ENCODE measurements at places on chromosomes 6 and 20.

DNA sequence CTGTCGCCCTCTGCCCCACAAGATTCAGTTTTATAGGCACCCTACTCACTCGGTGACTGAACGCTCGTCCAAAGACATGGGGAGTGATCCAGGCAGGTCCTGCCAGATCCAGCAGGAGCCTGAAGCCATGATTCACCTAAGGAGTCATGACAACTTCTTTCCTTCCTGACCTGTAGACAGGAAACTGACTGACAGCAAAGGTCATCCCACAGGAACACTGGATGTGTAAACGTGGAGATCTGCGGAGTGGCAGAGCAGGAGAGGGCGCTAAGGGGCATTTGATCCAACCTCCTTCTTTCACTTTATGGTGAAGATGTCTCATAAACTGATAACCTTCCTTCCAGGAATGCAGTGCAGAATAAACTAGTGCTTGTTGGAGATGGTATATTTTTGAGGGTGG lies 192.2 kb downstream of the GJA10 start:
- no peak for DNase-seq

DNA sequence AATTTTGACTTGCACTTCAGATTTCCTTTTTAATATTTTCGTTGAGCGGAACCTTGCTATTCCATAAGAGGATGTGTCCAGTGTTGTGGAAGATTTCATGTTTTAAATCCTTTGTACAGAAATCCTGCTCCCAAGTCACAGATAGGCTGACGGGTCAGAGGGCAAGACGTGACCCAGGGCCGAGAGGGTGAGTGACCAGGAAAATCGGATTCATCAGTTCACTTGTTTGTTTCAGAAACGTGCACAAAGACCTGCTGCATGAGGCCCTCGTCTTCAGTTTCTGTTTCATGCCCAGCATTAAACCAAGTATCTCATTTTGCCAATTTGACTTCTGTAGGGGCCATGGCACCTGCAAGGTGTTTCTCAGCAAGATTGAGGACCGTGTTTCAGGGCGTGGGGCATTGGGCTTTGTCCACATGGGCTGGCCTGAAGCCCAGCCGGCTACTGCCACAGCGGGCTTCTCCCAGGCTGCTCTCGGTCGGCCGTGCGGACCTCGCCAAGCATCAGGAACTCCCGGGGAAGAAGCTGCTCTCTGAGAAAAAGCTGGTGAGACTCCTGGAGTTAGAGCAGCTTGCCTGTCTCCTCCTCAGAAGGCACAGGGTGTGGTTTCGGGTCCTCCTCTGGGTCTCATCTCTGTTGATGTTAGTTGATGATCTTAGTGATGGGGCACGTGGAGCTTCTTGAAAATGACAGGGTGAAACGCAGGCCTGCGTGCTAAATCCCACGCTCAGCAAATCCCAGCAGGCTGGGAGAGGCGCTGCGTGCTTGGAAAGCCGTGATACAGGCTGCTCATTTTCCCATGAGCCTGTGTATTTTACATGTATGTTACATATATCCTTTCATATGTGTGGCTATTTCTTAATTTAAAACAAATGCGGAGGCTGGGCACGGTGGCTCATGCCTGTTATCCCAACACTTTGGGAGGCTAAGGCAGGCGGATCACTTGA lies 10.5 kb downstream of the MTG2 start:
- no peak for DNase-seq

- no peak for DNase-seq
These were observed 56.5 kb downstream of the QRSL1 start for GRCh38 chr6:106685833-106686232.

DNA sequence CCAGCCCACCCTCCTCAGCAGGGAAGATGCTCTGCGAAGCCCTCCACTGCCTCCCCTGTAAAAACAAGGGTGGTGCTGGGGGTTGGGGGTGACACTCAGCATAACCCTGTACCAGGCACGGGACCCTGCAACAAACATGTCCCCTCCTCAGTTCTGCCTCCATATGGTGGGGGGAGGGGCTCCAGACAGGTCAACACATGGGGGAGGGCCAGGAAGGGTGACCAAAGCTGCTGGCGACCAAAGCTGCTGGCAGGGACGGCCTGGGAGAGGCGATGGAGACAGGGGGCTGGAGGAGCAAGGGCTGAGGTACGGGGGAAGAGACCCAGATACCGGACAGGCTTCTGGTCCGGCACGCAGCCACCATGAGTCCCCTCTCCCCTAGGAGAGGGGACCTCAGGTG lies 123.2 kb downstream of the TAF4 start:
- DNase-seq, result no peak

DNA sequence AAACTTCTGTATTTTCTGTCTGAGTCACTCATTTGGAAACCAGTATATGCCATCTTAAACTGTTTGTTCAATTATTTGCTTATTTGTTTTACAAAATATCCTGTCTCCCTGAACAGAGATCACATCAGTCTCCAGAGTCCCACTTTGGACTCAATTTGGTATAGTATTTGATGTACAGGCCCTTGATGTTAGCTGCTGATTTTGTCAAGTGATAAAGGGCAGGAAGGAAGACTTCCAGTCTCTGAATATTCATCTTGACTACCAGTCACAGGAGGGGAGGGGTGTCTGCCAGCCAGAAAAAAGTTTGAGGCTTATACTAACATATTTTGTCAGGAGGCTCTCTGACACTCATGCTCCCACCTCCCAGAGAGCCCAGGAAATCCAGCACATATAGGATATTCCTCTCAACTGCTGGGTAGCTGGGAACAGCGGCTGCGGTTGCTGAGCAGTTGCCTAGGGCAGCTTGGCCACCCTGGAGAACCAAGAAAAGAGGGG lies 376.8 kb upstream of the RUNX2 start:
- no peak for DNase-seq

DNA sequence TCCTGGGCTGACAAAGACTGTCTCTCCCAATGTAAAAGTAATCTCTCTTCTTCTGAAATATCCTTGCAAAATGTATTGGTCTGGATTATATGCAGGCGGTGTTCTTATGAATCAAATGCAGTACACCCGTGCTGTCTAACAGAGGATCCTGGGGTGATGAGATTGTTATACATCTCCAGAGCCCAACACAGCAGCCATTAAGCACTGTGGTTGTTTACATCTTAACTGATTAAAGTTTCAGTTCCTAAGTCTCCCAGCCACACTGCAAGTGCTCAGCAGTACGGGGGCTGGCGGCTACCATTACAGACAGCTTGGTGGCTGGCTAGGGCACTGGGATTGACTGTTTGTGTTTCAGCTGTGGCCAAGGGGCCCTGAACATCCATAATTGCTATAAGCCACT lies 7.0 kb downstream of the UNC93A start:
- no peak for DNase-seq

- DNase-seq, result no peak
These were observed 179.2 kb downstream of the PREX1 start for GRCh38 chr20:48648482-48649051.

GRCh38 chr20:25065625-25066338 lies 7.8 kb upstream of the ACSS1 start:
- peak; percentile 89 for DNase-seq

DNA sequence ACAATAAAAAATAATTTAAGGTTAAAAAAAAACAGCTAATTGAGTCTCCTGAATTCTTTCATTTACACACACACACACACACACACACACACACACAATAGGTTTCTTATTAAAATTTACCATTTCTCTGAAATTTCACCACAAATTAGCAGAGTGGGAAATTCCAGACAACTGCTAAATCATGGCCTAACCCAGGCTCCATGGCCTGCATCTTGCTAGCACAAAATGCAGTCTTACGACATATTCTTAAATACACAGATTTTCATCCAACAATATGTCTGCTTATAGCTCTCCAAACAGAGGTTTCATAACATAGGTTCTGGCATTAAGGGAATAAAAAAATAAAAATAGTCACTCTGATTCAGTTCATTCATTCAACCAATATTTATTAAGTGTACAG lies 46.9 kb downstream of the SOD2 start:
- no peak for DNase-seq

DNA sequence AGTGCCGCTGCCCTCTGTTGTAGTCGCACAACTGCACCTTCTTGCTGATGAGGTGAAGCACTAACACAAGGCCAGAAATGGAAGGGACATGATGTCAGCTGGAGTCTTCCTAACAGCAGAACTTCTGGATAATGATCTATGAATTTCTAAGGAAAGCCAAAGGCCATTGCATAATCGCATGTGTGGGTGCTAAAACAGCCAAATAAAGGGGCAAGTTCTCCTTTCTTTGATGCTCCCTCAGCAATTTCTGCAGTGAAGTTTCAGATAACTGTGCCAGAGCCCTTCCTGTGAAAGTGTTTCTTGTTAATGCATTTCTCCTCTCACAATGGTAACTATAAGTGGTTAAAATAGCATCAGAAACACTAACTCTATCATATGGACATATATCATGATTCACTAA lies 8.0 kb upstream of the F13A1 start:
- DNase-seq, result no peak

DNA sequence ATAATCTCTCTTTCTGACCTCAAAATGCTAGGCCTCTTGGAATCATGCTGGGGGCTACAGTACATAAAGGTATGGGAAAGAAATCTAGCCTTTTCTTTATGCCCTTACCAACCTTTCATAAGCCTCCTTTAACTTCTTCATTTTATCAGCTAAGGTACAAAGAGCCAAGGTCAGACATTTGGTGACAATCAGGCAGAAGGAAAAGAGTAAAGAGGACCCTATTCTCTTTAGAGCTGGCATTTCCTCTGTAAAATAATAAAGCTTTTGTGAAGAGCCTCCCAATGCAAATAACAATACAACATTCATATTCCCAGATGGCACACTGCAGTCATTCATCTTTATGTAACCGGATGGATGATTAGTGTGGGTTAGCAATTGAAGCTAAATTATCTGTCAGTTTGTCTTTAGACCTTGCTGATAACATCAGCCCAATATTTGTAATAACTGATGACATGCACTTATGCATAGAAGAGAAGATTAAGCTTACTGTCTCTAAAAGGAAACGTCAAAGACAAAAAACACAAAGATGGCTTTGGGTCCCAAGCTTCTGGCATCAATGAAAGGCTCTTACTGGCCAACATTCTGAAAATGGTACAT lies 163.1 kb downstream of the IBTK start:
- DNase-seq, result no peak

DNA sequence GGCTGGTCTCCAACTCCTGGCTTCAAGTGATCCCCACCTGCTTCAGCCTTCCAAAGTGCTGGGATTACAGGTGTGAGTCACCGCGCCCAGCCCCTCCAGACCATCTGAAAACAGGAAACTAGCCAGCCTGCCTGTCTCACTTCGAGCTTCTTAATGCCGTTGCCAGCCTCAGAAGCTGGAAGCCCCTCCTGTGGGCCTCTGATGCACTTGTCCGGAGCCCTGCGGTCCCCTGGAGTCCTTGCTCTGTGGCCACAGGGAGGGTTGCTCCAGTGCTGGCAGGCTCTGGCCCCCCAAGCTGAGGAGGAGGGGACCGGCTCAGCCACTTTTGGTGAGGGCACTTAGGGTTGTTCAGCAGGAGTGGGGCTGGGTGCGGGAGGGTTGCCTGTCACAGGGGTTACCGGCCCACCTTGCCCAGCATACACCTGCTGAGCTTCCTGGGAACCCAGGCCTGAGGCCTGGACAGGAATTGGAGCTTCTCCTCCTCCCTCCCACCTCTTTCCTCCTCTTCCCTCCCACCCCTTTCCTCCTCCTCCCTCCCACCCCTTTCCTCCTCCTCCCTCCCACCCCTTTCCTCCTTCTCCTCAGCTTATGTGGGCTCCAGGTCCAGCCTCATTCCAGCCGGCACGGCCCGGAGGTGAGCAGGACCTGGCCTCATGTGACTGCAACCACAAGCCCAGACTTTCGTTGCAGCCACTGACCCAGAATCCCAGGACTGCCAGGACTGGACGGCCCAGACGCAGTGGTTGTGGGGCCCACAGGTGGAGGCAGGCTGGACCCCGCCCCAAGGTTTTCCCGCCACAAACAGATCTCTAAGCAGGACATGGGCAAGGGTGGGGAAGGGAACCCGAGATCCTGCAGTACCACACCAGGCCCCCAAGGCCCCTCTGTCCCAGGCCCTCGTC lies 9.4 kb upstream of the BIRC7 start:
- no peak for DNase-seq

DNA sequence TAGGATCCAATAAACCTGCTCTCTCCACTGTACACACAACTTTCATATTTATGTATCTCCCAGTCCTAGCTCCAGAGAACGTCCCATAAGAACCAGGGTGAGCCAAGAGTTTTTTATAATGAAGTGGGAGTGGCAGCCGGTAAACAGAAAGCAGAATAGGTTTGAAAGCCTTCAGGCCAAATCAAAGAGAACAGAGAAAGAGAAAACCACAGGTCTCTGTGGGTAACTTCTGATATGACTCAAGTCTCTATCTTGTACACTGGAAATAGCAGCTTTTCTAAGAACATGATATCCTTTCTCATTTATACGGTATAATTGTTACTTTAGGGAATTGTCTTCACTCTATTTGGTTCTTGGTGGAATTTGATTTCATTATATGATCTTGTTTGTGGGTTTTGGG lies 273.6 kb downstream of the PACRG start:
- DNase-seq, result no peak

DNA sequence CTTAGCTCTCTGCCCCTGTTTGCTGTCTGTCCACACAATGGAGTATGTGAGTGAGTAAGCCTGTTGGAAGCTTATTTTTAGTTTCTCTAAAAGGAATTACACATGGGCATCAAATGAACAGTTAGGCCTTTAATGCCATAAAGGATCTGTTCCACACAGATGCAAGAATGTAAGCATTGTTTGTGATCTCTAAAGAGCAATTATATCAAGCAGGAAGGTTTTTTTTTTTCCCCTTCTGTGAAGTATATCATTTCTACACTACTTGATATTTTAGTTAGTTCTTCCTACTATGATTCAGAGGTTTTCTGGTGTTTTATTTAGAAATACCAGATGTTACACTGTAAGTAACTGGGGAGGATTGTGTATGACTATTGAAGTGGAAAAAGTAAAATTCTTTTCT lies 627.5 kb downstream of the COL12A1 start:
- DNase-seq, result no peak

DNA sequence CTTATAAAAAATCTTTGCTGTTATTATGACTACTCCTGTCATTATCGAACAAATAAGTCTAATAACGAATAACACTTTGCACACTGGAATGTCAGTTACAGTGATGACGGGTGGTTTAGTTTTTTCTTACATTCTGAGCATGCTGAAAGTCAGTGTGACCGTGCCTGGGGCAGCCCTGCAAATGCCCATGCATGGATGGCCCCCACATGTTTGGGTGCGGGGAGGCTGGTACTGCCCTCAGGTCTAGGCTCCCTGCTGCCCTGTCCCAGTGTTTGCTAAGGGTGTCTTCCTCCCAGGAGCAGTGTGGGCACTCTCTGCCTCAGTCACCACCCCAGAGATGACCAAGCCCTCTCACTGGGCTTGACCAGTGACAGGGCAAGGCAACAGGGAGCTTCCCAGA lies 3.0 kb downstream of the CSTL1 start:
- no peak for DNase-seq

DNA sequence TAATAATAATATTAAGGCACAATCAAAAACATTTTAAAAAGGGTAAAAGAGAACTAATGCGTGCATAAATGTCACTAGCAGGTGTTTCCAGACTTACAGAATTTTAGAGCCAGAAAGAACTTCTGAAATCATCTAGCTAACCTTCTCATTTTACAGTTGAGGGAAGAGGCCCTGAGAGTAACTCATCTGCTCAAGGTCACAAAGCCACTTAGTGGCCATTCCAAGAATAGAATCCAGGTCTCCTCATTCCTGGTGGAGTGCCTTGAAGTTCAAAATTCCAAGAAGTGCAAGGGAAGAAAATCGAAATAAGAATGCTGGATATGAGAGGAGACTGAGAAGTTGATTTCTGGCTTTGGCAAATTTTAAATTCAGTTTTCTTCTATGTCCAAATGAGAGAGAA lies 3.2 kb upstream of the KIAA0408 start:
- DNase-seq, result no peak

Data from activated CD4-positive, alpha-beta T cell treated with anti-CD3 and anti-CD28 coated beads, Interleukin-2, amount 10 ng/mL, durations not matched to agents 24 days and 14 days (primary cell).